Stimulated activated CD4-positive, alpha-beta T cell treated with anti-CD3 and anti-CD28 coated beads, Interleukin-1b, Interleukin-23, amount 100 ng/mL, for 48 hours (primary cell): ENCODE measurements at places on chromosomes 2 and 18.

DNA sequence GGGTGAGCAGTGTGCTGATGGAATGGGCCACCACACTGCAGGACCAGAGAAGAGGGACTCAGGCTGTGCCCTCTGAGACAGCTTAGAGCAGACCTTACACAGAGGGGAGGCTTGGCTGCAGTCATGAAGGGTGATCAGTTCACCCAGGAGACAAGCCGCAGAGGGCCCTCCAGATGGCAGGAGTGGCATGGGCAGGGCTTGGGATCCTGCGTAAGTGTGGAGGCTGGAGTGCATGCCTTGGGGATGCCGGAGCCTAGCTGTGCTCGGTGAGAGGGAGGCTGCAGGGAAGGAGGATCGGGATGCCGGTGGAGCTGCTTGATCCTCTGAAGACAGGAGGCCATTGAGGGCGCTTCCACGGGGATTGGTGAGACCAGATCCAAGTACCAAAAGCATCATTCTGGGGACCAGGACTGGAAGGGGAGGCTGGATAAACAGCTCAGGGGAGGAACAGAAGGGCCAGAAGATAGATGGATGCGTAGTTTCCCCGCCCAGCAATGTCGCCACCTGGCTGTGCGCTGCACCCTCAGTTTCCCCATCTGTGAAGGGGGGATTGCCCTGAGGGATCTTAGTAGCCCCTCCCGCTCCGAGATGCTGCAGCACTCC, 163.4 kb downstream of the INHBB start:
- DNase-seq, result no peak

GRCh38 chr2:178521304-178522150, 41.3 kb downstream of the PLEKHA3 start:
- DNase-seq, result peak; percentile 66

GRCh38 chr18:49976795-49977560, 163.6 kb upstream of the ACAA2 start:
- DNase-seq, result no peak

GRCh38 chr2:35508601-35509000, 847.0 kb upstream of the CRIM1 start:
- DNase-seq, result no peak

DNA sequence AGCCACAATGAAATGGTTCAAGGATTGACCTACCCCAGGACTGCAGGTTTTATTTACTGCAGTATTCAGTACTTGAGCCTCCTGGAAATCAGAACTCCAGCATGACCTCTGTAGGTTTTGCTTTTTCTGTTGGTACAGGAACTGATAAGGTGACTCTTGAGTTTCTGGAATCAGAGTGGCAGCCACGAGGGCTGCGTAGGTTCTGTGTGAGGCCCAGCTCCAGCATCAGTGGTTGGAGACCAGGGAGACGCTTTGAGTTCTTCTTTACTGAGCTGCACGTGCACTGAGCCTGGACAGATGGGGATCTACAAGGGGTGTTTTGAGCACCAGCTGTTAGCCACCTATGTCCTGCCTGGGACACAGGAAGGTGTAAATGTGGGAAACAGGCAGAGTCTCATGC, 222.7 kb upstream of the EPAS1 start:
- DNase-seq, result no peak

DNA sequence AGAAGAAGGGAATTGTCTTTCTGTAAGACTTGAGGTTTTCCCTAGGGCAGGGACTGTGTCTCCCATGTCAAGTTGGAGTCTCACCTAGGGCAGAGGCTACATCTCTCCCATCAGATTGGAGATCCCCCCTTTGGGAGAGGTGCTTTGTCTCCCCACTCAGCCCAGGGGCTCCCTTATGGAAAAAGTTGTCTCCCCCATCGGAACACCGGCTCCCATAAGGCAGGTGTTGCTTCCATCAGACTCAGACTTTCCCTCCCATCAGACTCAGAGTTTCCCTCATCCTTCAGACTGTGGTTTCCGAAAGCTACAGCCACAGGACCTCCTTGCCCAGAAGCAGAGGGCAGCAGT, 5.8 kb downstream of the ANKRD53 start:
- DNase-seq, result no peak

DNA sequence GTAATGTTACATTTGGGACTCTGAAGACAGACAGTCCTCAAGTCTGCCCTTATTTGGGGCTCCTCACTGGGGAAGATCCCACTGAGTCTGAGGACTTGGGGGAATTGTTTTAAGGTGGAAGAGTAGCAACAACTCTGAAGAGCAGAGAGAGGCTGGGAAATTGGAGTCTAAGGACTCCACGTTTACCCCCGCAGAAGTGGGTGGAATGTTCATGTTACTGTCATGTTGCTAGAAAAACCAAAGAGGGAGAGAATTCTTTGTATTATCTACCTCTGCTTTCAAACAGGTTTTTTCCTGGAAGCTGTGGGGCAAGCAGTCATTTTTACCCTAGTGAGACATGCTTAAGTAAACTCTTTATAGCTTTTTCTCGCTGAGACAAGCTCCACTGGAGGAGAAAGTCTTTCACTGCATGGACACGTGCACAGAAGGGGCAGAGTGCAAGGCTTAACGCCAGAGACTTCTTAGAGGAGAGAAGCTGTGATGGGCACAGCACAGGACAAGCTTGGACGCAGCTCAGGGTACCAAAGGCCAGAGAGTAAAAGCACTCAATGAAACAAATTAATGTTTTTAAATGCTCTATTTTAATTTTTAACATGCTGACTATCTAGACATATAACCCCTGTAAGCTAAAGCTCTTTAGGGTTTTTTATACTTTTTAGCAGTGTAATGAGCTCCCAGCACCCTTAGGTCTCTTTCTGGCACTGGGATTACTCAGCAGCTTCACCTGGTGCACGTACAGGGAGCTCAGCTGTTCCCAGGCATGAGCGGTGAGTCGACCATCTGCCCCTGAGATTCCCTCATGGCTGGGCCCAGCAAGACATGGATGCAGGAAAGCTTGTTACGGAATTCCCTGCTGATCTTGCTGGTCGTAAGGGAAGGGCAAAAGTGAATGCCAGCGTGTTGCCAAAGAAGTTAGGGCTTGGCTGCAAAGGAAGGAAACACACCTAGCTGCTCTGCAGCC, 54.5 kb upstream of the BIN1 start:
- no peak for DNase-seq

GRCh38 chr2:132678483-132678882, 8.5 kb upstream of the LYPD1 start:
- no peak for DNase-seq

DNA sequence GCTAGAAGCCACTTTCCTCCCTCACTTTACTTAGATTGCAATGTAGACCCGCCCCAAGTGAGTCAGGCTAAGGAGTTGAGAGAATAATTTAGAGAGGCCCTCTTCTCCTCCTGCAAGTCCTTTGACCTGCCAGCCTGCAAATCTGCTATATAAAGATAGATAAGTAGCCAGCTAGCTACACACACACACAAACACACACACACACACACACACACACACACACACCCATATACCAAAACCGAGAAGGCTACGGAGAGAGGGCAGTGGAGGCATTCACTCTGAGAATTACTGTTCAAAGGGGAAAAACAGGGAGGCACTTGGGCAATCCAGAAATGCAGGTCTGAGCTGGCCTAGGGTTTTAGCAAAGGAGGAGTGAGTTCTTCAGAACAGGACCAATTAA, 23.0 kb upstream of the SMAD7 start:
- DNase-seq, result no peak

DNA sequence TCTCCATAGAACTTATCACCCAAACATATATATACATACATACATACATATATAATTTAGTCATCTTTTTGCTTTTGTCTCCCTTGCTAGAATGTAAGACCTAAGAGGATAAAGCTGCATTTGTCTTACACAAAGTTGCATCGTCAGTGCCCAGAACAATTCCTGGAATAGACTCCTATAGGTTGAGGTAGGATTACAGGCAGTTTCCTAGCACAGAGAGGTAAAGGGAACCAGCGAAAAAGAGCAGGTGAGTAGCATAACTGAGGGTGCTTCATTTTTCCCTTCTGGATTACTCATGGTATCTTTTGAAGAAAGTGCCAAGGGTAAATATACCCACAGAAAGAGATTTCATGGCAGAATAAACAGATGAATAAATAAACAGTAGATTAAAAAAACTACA, 68.1 kb upstream of the AMMECR1L start:
- DNase-seq, result no peak

DNA sequence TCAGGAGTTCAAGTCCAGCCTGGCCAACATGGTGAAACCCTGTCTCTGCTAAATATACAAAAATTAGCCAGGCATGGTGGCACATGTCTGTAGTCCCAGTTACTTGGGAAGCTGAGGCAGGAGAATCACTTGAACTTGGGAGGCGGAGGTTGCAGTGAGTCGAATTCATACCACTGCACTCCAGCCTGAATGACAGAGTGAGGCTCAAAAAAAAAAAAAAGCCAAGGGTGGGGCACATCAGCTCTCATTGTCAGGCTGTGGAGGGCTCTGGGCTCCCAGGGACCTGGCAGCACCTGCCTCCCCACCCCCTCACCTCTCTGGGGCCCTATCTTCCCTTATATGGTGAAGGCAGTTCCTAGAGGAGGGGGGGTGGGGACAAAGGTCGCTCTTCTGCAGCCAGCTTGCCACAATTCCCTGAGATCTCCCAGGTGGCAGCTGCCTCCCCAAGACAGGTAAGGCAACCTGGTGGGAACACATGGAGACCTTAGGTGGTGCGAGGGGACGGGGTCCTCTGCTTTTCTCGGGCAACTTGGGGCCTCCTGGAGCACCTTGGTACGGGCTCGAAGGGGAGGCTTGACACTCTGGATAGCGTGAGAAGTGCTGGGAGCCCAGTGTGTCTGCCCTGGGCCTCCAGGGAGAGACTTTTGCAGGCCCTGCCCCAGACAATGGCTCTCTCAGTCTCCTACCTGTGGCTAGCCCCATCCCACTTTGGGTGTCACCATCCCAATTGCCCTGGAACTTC, at the start of gene VIL1:
Gene VIL1 (plus strand): TSS at position 407 of the 742 bp plus-strand sequence. CDS start 4,656 bp downstream, outside the sequence.
- no peak for DNase-seq

- DNase-seq, result no peak
Observed at GRCh38 chr2:205864491-205864890, 182.2 kb downstream of the NRP2 start.

- DNase-seq, result no peak
Observed at GRCh38 chr2:69163109-69163508, 150.1 kb downstream of the ANTXR1 start.

DNA sequence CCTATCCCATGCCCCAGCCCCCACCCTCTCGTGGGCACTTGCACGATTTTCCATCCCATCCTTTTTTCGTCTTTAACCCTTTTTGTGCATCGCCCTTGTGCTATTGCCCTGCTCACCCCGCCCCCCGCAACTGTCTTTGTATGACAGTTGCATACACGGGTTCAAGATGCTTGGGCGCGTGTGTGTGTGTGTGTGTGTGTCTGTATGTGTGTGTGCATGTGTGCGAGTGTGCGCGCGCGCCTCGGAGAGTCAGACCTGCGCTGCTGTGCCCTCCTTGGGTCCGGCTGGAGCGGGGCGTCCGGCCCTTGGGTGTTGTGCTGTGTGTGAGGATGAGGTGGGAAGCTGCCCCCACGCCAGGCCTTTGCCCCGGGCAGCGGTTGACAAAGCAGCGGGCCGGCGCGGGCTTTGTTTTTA, 230.7 kb downstream of the HAUS1 start:
- DNase-seq, result no peak

GRCh38 chr2:196924051-196924450, 2.5 kb downstream of the PGAP1 start:
- no peak for DNase-seq

GRCh38 chr18:21911551-21911950, 171.0 kb downstream of the MIB1 start:
- DNase-seq, result no peak

DNA sequence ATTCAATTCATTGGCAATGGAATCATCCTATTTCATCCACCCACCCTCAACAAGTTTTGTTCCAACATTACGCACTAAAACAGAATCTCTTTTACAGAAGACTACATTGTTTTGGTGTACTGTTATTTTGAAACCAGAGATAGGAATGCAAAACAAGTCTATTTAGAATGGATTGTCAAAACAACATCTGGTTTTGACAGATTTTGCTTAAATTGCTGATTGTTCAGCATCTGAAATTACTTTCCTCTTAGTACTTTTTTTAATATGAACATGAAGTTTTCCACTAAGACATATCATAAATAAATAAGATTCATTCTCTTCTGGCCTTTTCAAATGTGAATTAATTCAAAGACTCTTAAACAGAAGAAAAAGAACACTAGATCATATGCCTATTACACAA, 323.9 kb upstream of the TFPI start:
- no peak for DNase-seq

GRCh38 chr2:241798631-241799521, 10.1 kb upstream of the NEU4 start:
- no peak for DNase-seq

DNA sequence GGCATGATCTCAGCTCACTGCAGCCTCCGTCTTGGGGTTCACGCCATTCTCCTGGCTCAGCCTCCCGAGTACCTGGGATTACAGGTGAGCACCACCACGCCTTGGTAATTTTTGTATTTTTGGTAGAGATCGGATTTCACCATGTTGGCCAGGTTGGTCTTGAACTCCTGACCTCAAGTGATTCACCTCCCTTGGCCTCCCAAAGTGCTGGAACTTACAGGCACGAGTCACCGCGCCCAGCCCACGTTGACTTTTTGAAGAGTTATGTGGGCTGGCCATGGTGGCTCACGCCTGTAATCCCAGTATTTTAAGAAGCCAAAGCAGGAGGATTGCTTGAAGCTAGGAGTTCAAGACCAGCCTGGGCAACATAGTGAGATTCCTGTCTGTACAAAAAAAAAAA, 20.8 kb downstream of the CCL20 start:
- DNase-seq, result no peak

DNA sequence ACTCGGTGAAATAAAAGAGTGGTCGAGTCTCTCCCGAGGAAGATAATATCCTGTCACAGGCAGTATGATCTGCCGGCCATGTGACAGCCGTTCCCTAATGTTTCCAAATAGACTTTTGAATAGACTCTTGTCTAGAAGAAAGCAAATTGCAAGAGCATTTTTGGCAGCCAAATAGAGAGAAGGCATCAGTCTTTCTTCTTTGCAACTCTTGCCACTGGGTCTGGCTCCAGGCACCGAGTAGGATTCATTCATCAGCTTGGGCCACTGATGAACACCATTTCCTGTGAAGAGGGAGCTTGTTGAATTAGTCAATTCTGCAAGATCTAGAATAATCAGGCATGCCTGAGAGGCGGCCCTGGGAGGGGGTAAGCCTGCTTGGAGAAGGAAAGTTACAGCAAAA, 165.6 kb downstream of the KLHL29 start:
- DNase-seq, result no peak

DNA sequence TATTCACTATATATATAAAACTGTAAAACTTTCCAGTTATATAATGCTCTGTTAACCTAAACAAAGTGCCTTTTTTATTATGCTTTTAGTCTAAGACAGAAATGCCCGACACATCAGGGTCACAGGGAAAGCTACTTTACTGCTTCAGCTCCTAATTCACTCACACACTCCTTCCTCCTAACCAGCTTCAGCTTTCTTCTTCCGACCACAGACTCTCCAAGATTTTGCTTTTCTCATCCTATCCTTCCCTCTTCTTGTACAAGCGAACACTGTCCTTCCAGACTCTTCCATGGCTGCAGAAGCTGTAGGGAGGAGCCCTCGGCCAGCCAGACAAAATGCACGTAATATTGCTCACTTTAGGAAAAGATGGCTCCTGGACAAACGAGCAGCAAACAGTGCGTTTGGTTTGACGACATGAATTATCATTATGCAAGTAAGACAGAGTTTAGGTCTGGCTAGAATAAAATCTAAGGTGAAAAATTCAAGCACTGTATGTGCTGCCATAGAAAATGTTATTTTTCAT, 47.5 kb upstream of the HNRNPA3 start:
- no peak for DNase-seq

- DNase-seq, result no peak
Observed at GRCh38 chr2:226524381-226524843, 275.2 kb downstream of the IRS1 start.
